ENCODE measurements at places on chromosomes 1 and 21.

GRCh38 chr1:21278208-21278859, 11.9 kb downstream of the ECE1 start:
- H3K27me3 ChIP-seq, result no peaks in the 10 kb centered on the region
- peaks cover 22% of the 10 kb centered on the region for H3K36me3 ChIP-seq
- DNase-seq, result no peak
- peak overlapping the region; percentile 72 for H3K27ac ChIP-seq
- peaks cover 53% of the 10 kb centered on the region for H3K4me1 ChIP-seq

DNA sequence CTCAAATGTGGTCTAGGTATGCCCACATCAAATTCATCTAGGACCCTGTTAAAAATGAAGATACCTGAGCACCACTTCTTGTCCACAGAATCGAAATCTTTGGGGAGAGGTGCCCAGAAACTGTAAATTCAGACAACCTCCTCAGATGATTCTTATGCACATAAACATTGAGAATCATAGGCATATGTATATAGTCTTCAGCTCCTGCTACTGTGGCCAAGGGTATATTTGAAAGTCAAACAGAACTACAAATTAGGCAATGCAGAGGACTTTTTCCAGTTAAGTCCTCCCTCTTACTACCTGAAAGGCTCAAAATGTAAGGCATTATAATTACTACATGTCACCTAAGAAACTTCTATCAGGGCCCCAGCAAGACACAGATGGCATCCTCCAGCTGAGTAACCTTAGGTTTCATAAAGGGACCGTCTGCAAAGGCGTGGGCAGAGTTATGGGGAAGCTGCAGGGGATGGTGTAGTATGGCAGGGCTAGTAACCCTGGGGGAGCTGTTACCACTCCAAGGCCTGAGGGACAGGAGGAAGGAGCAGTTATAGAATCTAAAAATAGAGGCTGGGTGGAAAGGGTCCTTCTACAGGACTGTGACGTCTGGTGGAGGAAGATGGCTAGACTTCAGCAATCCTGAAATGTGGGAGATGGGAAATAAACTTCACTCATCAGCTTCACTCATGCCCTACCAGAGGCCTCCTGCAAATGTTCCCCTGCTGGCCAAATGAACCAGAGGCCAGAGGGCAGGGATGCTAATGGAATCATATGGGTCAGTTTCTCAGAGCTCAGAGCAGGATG, 46.3 kb downstream of the DAB1 start:
- H3K36me3 ChIP-seq, result no peaks in the 10 kb centered on the region
- H3K4me1 ChIP-seq, result no peaks in the 10 kb centered on the region
- no peak overlapping the region for H3K27ac ChIP-seq

DNA sequence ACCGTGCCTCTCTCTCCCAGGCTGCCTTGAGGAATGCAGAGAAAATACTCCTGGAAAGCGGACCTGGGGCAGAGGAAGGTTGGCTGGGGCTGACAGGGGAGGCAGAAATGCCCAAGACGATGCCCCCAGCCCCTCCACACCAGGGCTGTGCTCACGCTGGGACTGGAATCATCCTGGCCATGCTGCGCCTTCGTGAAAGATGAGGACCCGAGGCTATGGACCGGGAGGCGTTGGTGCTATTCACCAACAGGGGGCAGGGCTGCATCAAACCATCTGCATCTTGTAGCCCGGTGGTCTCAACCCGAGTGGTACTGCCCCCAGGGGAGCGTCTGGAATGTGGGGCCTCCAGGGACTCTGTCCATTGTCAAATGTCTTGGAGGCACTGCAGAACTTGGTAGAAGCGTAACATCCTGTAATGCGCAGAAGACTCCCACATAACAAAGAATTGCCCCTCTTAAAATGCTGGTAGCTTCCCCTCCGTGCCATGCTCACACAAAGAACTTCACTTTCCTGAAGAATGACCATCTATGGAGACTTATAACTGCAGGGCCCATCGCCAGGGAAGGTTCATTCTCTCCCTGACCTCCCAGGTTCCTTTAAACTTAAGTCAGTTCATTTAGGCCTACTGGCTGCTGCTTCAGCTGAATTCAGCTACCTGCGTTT, 251.2 kb downstream of the RRAGC start:
- H3K27ac ChIP-seq, result no peak overlapping the region
- H3K4me1 ChIP-seq, result no peaks in the 10 kb centered on the region
- H3K36me3 ChIP-seq, result no peaks in the 10 kb centered on the region
- H3K27me3 ChIP-seq, result peaks cover 5% of the 10 kb centered on the region

GRCh38 chr1:86335916-86336315, 60.2 kb downstream of the ODF2L start:
- H3K27me3 ChIP-seq, result no peaks in the 10 kb centered on the region
- no peak for DNase-seq
- no peaks in the 10 kb centered on the region for H3K4me1 ChIP-seq

GRCh38 chr1:11617314-11617713, 36.9 kb downstream of the FBXO2 start:
- H3K4me3 ChIP-seq, result no peak overlapping the region
- H3K4me1 ChIP-seq, result no peaks in the 10 kb centered on the region
- peaks cover 11% of the 10 kb centered on the region for H3K27me3 ChIP-seq
- DNase-seq, result no peak

- H3K36me3 ChIP-seq, result peaks cover 19% of the 10 kb centered on the region
- H3K4me3 ChIP-seq, result no peak overlapping the region
- H3K27ac ChIP-seq, result no peak overlapping the region
These were observed 4.6 kb downstream of the GLUL start for GRCh38 chr1:182386980-182387379.

- DNase-seq, result no peak
- H3K27me3 ChIP-seq, result peaks cover 7% of the 10 kb centered on the region
- H3K36me3 ChIP-seq, result no peaks in the 10 kb centered on the region
- no peak overlapping the region for H3K27ac ChIP-seq
These were observed 91.7 kb upstream of the IVNS1ABP start for GRCh38 chr1:185408700-185409270.

DNA sequence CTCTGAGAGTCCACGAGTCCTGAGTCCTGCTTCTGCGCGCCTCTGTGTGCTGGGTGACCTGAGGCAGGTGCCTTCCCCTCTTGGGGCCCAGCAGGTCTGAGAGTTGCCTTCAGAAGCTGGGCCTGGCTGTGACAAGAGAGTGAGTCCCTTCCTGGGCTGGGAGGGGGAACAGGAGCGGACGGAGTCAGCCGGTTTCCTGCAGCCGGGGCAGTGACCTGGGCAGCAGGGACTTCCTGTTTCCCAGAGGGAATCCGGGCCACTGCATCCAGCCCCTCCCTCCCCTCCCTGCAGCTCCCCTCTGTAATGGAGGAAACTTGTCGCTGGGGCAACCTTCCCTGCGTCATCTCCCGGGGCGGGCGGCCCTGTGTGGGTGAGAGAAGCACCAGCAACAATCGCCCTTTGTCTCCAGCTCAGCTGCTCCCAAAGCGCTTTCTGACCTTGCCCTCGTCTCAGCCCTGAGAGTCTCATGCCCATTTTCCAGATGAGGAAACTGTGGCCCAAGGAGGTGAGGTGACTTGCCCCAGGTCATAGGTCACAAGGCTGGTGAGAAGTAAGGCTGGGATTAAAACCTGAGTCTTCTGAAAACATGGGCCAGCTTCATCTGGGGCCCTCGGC, 61.1 kb downstream of the SDC3 start:
- no peaks in the 10 kb centered on the region for H3K36me3 ChIP-seq
- H3K27ac ChIP-seq, result no peak overlapping the region
- DNase-seq, result no peak

- no peak overlapping the region for H3K4me3 ChIP-seq
- no peak for DNase-seq
- H3K4me1 ChIP-seq, result no peaks in the 10 kb centered on the region
- no peaks in the 10 kb centered on the region for H3K36me3 ChIP-seq
These were observed 67.2 kb upstream of the SCAF4 start for GRCh38 chr21:31798842-31799704.

GRCh38 chr1:100053727-100054126, 79.0 kb downstream of the SASS6 start:
- no peak overlapping the region for H3K4me3 ChIP-seq
- H3K27ac ChIP-seq, result peak overlapping the region; percentile 89
- no peaks in the 10 kb centered on the region for H3K27me3 ChIP-seq
- H3K36me3 ChIP-seq, result peaks cover 12% of the 10 kb centered on the region
- DNase-seq, result no peak

DNA sequence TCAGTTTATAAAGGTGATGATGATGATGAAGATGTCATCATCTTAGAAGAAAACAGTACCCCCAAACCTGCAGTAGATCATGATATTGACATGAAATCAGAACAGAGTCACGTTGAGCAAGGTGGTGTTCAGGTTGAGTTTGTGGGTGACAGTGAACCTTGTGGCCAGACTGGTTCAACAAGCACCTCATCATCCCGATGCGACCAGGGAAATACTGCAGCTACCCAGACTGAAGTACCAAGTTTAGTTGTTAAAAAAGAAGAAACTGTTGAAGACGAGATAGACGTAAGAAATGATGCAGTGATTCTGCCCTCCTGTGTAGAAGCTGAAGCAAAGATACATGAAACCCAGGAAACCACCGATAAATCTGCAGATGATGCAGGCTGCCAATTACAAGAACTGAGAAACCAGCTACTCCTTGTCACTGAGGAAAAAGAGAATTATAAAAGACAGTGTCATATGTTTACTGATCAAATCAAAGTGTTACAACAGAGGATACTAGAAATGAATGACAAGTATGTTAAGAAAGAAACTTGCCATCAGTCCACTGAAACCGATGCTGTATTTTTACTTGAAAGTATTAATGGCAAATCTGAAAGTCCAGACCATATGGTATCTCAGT, 16.0 kb upstream of the CHAF1B start:
- H3K4me1 ChIP-seq, result no peaks in the 10 kb centered on the region
- H3K4me3 ChIP-seq, result no peak overlapping the region
- DNase-seq, result no peak
- H3K27me3 ChIP-seq, result no peaks in the 10 kb centered on the region
- H3K36me3 ChIP-seq, result peaks cover 11% of the 10 kb centered on the region

DNA sequence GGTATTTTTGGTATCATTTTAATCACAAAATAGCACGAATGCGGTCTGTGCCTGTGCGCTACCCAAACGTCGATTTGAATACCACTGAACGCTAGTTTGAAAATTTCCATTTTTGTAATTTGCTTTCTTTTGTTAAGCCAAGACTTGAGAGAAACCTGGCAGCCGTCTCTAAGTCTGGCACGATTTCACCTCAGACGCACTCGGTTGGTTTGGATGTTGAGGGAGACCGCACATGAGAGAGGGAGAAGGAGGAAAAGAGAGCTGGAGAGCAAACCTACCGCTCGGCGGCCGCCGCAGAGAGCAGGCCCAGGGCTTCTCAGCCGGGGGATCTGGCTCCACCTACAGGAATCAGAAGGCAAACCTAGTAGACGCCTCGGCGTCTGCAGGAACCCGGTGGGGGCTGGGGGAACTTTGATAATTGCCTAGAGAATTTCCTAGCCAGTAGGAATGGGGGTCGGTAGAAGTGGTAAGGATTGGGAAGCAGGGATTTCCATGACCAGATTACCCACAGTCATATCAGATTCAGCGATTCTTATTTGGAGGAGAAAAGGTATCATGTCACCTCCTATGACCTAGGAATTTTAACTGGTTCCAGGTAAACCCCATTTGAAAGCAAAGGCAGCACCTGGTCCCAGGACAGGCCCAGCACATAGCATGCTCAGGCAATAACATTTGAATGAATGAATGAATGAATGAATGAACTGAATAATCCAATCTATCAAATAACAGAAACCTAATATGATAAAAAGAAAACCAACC, 83.2 kb downstream of the TM2D1 start:
- peak; percentile 78 for DNase-seq
- no peak overlapping the region for H3K27ac ChIP-seq
- H3K4me3 ChIP-seq, result peak overlapping the region; percentile 79
- no peaks in the 10 kb centered on the region for H3K36me3 ChIP-seq
- H3K4me1 ChIP-seq, result peaks cover 14% of the 10 kb centered on the region

- H3K4me1 ChIP-seq, result peaks cover 91% of the 10 kb centered on the region
- no peaks in the 10 kb centered on the region for H3K36me3 ChIP-seq
- no peaks in the 10 kb centered on the region for H3K27me3 ChIP-seq
- no peak overlapping the region for H3K27ac ChIP-seq
- no peak overlapping the region for H3K4me3 ChIP-seq
These were observed 171.8 kb downstream of the TOMM20 start for GRCh38 chr1:234956821-234957329.

DNA sequence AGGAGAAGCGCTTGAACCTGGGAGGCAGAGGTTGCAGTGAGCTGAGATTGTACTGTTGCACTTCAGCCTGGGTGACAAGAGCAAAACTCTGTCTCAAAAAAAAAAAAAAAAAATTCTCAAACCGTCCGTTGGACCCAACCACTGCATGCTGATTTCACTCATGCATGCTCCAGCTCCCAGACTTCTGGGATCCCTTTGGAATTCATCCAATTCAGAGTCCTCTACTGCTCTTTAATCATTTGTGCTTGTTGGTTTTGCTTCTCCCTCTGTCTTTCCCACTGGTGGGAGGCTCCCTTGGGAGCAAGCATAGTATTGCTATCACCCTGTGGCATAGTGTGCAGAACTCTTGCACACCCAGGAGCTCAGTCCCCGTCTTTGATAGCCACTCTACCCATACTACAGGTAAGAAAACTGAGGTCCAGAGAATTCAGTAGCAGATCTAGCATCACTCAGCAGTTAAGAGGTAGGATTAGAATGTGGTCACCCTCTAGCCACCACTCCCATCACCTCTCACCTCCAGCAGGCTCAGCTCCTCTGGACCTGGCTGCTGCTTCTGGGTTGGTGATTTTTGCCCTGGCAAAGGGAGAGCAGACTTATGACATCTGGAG, 3.1 kb upstream of the LMNA start:
- peaks cover 53% of the 10 kb centered on the region for H3K4me1 ChIP-seq
- H3K4me3 ChIP-seq, result no peak overlapping the region
- H3K27ac ChIP-seq, result no peak overlapping the region
- peaks cover 5% of the 10 kb centered on the region for H3K36me3 ChIP-seq
- H3K27me3 ChIP-seq, result peaks cover 18% of the 10 kb centered on the region

GRCh38 chr1:205298191-205298994, 23.2 kb downstream of the NUAK2 start:
- no peak for DNase-seq
- peaks cover 59% of the 10 kb centered on the region for H3K4me1 ChIP-seq
- H3K36me3 ChIP-seq, result no peaks in the 10 kb centered on the region

Data from activated T-cell treated with anti-CD3 and anti-CD28 coated beads, Interleukin-2, amount 50 U/mL, for 72 hours (primary cell).